Stimulated activated naive B cell treated with anti-CD40 and anti-IgM and Interleukin-4, amounts not matched to agents 10 μg/mL and 1 μg/mL and 100 μg/mL, for 72 hours (primary cell): ENCODE measurements at places on chromosomes 5 and 9.
A peak's percentile ranks its signal among the peaks of the same experiment; 100 is the strongest.

DNA sequence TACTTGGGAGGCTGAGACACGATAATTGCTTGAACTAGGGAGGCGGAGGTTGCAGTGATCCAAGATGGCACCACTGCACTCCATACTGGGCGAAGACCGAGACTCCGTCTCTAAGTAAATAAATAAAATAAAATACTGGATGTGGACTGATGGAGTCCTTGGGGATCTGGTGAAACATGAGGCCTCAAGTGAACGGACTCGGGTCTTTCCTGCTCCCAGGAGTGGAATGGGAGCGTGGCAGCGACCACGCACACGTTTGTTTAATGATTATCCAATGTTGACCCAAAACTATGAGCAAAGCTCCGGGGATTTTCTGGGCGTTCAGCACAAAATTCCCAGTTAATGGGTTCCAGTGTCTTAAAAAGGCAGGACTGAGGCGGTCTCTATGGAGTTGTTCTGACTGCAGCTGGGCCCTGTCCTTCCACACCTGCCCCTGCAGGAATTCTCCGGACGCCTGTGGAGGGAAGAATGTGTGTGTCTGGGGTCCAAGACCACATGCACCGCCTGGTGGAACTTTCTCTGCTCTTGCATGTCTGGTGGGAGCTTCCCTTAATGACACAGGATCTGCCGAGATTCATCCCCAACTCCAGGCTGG lies 26.6 kb downstream of the NEK6 start:
- no peak for DNase-seq
- H3K36me3 ChIP-seq: peaks cover 55% of the 10 kb centered on the region
- H3K4me1 ChIP-seq: peaks cover 97% of the 10 kb centered on the region
- H3K4me3 ChIP-seq: no peak overlapping the region

GRCh38 chr9:94584555-94584954 lies 9.1 kb downstream of the FBP2 start:
- H3K27me3 ChIP-seq: peaks cover 9% of the 10 kb centered on the region
- H3K4me3 ChIP-seq: no peak overlapping the region
- H3K4me1 ChIP-seq: peaks cover 2% of the 10 kb centered on the region
- H3K36me3 ChIP-seq: no peaks in the 10 kb centered on the region

DNA sequence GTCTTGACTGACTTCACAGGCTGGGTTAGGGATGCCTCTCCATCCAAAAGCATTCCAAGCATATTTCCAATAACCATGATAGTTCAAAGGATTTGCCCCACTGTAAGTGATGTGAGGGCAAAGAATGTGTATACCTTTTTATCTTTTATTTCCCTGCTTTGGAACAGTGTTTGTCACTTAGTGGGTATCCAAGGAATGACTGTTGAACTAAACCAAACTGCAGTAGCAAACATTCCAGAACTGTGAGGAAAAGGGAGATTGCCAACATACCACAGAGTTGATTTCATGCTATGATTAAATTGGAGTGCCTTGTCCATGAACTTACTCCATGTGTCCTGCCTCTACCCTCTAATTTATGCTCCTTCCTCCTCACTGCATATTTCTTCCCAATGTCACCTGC lies 400.0 kb downstream of the KIAA0825 start:
- no peak overlapping the region for H3K4me3 ChIP-seq
- H3K4me1 ChIP-seq: no peaks in the 10 kb centered on the region
- no peak for DNase-seq
- no peaks in the 10 kb centered on the region for H3K27me3 ChIP-seq

DNA sequence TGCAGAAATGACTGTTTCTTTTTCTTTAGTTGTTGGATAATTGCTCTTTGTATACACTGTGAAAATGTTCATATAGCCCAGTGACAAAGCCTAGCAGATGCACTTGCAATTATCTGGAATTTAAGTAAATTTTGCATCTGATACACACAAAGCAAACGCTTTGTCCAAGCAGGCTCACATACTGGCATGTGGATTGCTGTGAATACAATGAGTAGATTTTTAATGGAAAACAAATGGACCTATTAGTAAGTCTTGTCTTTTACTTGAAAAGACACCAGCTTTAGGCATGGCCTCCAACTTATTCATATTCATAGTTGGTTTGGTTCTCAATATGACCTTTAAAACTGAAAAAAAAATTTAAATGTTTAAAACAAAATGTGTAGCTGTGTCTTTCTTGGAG lies 1299.8 kb upstream of the WWC1 start:
- DNase-seq: no peak
- H3K4me1 ChIP-seq: no peaks in the 10 kb centered on the region
- no peaks in the 10 kb centered on the region for H3K27me3 ChIP-seq
- H3K4me3 ChIP-seq: no peak overlapping the region

DNA sequence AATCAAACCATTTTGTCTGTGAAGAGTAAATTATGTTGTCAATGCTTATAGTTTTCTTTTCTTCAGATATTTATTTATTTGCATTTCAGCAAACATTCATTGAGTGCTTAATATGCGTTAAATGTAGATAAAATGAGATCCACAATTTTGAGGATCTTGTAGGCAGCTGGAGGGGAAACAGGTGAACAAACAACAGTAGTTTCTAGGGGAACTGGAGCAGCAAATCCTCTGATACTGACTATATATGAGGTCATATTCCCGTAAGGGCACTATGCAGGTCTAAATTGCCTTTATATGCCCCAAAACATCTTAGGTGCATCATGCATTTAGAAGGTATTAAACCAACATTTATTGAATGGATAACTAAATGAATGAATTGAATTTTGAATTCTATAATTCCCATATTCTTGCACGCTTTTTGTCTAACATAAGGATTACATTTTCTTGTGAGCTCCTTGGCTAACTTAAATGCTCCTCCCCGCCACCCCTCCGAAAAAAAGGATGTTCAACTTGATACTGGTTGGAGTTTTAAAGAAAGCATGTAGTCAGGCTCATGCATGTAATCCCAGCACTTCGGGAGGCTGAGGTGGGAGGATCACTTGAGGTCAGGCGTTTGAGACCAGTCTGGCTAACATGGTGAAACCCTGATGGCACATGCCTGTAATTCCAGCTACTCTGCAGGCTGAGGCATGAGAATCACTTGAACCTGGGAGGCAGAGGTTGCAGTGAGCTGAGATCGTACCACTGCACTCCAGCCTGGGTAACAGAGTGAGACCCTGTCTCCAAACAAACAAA lies 299.8 kb downstream of the TMEM38B start:
- DNase-seq: no peak
- no peaks in the 10 kb centered on the region for H3K4me1 ChIP-seq
- H3K27me3 ChIP-seq: no peaks in the 10 kb centered on the region
- H3K27ac ChIP-seq: no peak overlapping the region
- H3K4me3 ChIP-seq: no peak overlapping the region
- no peaks in the 10 kb centered on the region for H3K36me3 ChIP-seq

DNA sequence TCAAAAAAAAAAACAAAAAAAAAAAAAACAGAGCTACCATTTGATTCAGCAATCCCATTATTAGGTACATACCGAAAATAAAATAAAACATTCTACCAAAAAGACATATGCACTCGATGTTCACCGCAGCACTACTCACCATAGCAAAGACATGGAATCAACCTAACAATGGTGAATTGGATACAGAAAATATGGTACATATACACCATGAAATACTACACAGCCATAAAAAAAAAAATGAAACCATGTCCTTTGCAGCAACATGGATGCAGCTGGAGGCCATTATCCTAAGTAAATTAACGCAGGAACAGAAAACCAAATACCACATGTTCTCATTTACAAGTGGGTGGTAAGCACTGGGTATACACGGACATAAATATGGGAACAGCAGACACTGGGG lies 21.3 kb downstream of the MRPS27 start:
- DNase-seq: no peak
- peaks cover 42% of the 10 kb centered on the region for H3K36me3 ChIP-seq
- H3K27ac ChIP-seq: peak overlapping the region; percentile 69
- H3K27me3 ChIP-seq: no peaks in the 10 kb centered on the region

- no peak overlapping the region for H3K4me3 ChIP-seq
- no peaks in the 10 kb centered on the region for H3K4me1 ChIP-seq
- no peaks in the 10 kb centered on the region for H3K36me3 ChIP-seq
These were observed 1108.3 kb upstream of the DMAC1 start for GRCh38 chr9:8907868-8908267.

- no peaks in the 10 kb centered on the region for H3K27me3 ChIP-seq
- no peak for DNase-seq
- no peaks in the 10 kb centered on the region for H3K4me1 ChIP-seq
- no peak overlapping the region for H3K4me3 ChIP-seq
- no peak overlapping the region for H3K27ac ChIP-seq
- no peaks in the 10 kb centered on the region for H3K36me3 ChIP-seq
These were observed 362.9 kb downstream of the ADGRV1 start for GRCh38 chr5:90921418-90921973.

GRCh38 chr5:14359069-14360043 lies 216.2 kb downstream of the TRIO start:
- peak overlapping the region; percentile 72 for H3K27ac ChIP-seq
- H3K27me3 ChIP-seq: no peaks in the 10 kb centered on the region
- H3K4me1 ChIP-seq: peaks cover 7% of the 10 kb centered on the region
- no peak for DNase-seq

DNA sequence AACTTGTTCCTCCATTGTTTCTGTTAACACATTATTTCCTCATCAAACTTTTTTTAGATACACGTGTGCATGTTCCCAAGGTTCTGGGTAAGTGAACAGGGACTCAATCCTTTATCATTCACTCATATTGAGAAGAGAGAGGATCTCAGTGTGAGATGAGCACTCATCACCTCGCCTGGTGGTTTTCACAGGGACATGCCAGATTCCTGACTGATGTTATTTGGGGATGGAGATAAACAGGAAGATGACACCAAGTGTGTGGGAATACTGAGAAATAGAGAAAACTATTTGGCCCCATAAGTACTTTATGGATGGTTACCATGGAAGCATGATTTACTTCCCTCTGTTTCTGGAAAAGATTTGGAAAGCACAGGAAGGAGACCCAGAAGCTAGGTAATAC lies 533.3 kb upstream of the DMAC1 start:
- no peak overlapping the region for H3K27ac ChIP-seq
- no peaks in the 10 kb centered on the region for H3K36me3 ChIP-seq
- peaks cover 7% of the 10 kb centered on the region for H3K4me1 ChIP-seq
- DNase-seq: no peak

DNA sequence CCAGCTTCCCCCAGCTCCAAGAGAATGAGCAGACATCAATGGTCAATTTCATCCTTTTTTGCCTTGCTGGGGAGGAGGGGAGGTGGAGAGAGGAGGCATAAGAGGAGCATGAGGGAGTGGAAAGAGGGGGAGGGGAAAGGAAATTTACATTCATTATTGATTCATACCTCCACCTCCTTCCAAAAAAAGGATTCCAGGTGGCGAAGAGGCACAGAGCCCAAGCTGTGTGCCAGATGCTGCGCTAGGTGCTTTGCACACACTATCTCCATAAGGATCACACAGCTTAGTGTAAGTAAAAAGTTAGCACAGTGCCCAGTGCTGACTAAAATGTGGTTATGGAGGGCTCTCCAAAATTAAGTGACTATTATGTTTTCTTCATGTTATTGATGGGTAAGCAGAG lies 11.0 kb downstream of the ASTN2 start:
- no peak overlapping the region for H3K4me3 ChIP-seq
- no peak overlapping the region for H3K27ac ChIP-seq
- DNase-seq: no peak
- H3K4me1 ChIP-seq: no peaks in the 10 kb centered on the region
- H3K27me3 ChIP-seq: peaks cover 15% of the 10 kb centered on the region

DNA sequence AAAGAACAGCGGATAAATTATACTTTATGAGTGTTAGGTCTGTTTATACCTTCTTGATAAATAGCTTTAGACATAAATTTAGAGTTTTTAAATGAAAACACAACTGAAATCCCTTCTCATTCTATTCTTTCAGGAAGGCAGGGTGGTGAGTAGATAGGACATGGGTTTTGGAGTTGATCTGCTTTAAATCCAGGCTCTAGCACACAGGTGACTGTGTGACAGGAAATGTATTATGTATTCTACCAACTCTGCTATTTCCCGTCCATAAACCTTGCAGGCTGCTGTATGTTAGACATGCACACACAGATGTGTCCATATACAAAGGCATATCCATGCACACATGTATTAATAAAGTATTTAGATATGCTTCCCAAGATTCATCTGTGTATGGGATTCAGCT lies 19.3 kb upstream of the CARTPT start:
- H3K27me3 ChIP-seq: peaks cover 29% of the 10 kb centered on the region
- peaks cover 8% of the 10 kb centered on the region for H3K4me1 ChIP-seq
- no peak overlapping the region for H3K27ac ChIP-seq
- H3K4me3 ChIP-seq: no peak overlapping the region

GRCh38 chr5:124902097-124902821 lies 155.8 kb upstream of the ZNF608 start:
- DNase-seq: peak; percentile 70
- peak overlapping the region; percentile 46 for H3K4me3 ChIP-seq
- H3K4me1 ChIP-seq: peaks cover 57% of the 10 kb centered on the region
- H3K27me3 ChIP-seq: no peaks in the 10 kb centered on the region
- H3K36me3 ChIP-seq: no peaks in the 10 kb centered on the region

- no peak overlapping the region for H3K27ac ChIP-seq
- H3K36me3 ChIP-seq: peaks cover 2% of the 10 kb centered on the region
- H3K4me1 ChIP-seq: peaks cover 7% of the 10 kb centered on the region
- H3K4me3 ChIP-seq: no peak overlapping the region
These were observed 146.3 kb downstream of the SNX18 start for GRCh38 chr5:54663866-54664265.

DNA sequence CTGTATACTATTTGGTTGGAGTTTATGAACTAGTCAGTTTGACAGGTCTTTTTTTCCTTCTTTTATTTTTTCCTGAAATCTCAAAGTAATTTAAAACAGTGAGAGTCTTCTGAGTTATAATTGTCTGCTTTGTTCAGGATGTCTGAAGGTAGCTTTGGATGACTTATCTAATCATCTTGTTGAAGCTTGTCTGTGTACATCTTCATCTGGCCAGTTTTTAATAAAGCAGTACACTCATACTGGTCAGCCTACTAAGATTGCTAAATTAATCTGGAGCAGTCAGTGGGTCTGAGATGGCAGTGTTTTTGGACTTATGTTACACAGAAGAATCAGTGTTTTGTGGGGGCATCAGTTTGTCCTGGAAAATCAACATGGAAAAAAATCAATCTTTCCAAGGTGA lies 482.4 kb downstream of the CDH10 start:
- H3K27ac ChIP-seq: no peak overlapping the region
- no peaks in the 10 kb centered on the region for H3K27me3 ChIP-seq
- no peaks in the 10 kb centered on the region for H3K36me3 ChIP-seq
- no peak for DNase-seq

DNA sequence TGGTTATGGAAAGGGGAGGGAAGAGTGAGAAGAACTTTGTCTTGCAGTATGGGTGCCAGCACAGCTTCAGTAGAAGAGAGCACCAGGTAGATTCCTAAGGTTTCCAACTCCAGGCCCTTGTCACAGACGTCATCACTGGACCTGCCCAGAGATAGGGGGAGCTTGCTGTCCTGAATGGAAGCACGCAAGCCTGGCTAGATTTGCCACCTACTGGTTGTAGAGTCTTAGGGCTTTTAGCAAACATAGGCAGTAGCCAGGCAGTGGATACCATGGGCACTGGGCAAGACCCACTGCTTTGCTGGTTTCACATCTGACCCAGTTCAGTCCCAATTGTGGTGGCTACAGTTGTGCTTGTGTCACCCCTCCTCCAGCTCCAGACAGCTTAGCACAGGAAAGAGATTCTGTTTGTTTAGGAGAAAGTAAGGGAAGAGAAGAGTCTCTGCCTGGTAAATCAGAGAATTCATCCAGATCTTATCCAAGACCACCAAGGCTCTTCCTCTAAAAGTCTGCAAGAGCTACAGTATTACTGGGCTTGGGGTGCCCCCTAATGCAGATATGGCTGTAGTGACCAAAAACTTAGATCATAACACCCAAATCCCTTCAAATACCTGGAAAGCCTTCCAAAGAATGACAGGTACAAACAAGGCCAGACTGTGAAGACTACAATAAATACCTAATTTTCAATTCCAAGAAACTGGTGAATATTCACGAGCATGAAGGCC lies 158.9 kb downstream of the HINT1 start:
- H3K36me3 ChIP-seq: no peaks in the 10 kb centered on the region
- no peaks in the 10 kb centered on the region for H3K4me1 ChIP-seq
- no peak overlapping the region for H3K27ac ChIP-seq
- no peak for DNase-seq
- H3K27me3 ChIP-seq: peaks cover 19% of the 10 kb centered on the region
- H3K4me3 ChIP-seq: no peak overlapping the region
